ENCODE measurements at places on chromosomes 7 and 10. TPM values are rescaled to one million over a fixed set of nuclear protein-coding genes. Genes with fewer than 3 reads are reported as not detected.

Gene RADIL
- 9.8 TPM for total RNA-seq

- DNase-seq, result no peak
Measured at GRCh38 chr7:94632338-94633013, 23.5 kb downstream of the SGCE start.

DNA sequence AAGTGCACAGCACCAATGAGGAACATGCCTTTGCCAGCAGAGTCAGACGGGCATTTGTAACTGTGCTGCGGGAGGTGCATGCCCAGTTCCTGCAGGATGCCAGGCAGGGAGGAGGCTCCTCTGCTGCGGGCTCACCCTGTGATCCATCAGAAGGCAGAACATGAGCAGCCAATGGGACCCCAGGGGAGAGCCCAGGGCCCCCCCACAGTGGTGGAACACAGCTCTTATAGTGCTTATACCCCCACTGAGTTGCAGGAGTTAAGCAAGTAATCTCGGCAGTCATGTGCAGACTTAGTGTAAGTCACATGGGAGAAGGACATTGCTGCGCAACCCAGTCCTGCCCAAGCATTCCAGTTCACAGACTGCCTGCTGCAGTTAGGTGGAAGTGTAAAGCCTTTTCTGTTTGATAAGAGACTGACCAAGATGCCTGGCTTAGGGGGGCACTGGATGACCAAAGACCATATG lies 120.3 kb upstream of the TMEM106B start:
- no peak for DNase-seq

Gene VIPR2
- total RNA-seq, result 2.5 TPM

Gene GDF2
- not detected for total RNA-seq

- DNase-seq, result no peak
Measured at GRCh38 chr7:2032030-2032875, 200.5 kb downstream of the MAD1L1 start.

GRCh38 chr7:7533831-7534430 lies 1.7 kb downstream of the COL28A1 start:
- DNase-seq, result no peak
